Inflammatory macrophage (primary cell): ENCODE measurements at places on chromosomes 1 and 21.

GRCh38 chr1:239861985-239862384, 229.7 kb upstream of the FMN2 start:
- DNase-seq = peak; percentile 76

DNA sequence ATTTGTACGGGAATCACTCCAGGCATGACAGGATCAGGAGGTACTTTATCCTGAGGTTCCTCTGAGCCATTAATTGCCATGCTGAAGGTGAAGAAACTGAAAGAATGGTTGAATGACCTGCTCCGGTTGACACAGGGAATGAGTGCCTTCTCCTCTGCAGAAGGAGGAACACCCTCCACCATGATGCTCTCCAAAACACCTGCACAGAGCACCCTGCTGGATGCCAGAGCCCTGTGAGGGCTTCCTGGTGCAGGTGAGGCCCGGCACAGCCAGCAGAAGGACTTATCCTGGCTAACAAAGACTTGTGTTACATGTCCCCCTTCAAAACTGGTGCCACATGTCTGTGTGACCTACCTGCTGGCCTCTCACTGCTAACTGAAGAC, 14.3 kb upstream of the LBR start:
- no peak for DNase-seq

DNA sequence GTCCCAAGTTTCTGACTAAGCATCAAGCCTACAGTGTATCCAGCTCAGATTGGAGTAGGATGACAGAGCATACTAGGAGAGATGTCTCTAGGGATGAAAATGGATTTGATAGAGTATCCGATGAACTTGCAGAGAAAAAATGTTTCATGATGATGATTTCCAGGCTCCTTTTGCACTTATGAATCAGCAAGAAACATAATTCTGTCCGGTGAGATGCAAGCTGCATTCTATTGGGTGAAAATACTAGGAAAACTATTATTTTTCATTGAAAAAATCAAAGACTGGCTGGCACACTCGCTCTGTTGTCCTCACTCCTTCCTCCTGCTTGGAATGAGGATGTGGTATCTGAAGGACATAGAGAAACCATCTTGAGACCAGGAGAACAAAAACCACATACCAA, 35.4 kb upstream of the RAB3GAP2 start:
- DNase-seq = no peak

GRCh38 chr1:7954683-7955082, 6.8 kb upstream of the PARK7 start:
- DNase-seq = no peak

DNA sequence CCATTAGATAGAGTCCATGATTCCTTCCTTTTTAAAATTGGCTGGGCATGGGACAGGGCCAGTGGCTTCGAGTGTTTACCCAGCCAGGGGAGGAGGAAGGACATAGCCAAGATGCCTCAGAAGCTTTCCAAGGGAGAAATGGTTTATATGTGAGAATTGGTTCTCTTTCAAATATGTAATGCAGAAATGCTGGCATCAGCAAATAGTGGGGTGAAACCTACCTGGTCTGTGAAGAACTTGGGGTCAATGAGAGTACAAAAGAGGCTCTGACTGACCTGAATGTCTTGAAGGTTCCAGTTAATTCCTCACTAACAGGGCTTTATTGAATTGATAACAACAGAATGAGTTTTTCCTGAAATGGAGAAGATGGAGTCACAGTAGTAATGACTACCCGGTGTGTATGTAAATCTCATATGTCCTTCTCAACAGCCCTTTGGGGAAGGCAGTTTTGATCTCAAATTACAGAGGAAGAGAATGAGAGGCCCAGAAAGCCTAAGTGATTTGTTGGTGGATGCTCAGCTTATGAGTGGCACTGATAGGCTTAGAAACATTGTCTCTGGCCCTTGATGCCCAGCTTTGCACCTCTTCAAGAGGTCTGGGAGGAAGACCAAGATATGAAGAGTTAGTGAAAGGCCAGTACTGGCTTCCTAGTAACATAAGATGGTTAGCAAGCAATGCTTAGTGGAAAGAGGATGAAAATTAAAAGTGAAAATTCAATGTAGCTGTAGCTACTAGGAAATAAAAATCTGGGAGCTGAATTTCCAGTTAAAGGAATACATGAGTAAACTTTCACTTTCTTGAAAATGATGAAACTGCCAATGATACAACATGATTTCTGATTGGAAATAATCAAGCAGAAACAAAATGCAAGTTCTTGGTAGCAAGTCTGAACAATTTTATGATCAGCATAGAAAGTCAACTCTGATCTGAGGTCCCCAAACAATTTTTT, 2.7 kb downstream of the ATF3 start:
- DNase-seq = no peak

- no peak for DNase-seq
These were observed 3.4 kb upstream of the CHI3L1 start for GRCh38 chr1:203189951-203190352.

GRCh38 chr1:9838946-9839345, 15.2 kb upstream of the CLSTN1 start:
- DNase-seq = no peak

DNA sequence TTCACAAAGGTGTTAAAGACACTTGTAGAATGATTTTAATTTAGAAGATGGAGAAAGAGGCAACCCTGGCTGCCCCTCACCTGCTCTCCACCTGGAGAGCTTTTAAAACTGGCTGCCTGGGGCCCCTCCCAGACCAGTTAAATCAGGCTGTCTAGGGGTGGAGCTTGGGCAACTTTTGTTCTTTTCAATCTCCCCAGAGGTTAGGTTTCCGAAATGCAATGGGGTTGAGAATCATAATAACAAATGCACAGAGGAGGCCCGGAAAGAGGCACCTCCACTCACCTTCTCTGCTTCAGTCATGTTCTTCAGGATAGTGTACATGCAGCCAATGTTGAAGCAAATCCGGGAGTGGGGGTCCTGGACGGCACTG, 400 bp downstream of the NCF2 start:
- DNase-seq = peak; percentile 60

DNA sequence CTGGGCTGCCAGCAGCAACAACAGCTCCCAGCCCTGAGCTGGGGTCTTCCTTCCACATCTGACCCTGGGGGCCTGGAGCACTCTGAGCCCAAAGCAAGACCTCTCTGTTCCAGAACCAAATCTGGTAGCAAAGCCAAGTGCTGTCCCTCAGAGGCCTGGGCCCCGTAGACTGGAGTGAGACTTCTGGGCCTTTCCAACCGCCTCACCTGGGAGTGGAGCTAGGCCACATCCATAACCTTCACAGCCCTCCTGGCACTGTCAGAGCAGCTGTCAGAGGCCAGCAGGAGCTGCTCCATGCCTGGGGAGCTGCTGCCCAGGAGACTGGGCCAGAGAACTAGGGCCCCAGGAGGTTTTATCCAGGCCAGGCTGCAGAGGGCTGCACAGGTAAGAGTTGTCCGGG, 15.4 kb upstream of the SLC5A9 start:
- DNase-seq = no peak

GRCh38 chr1:167532375-167532774, 14.0 kb upstream of the CD247 start:
- no peak for DNase-seq

- no peak for DNase-seq
These were observed 1240.7 kb downstream of the BRINP3 start for GRCh38 chr1:189237008-189237407.

DNA sequence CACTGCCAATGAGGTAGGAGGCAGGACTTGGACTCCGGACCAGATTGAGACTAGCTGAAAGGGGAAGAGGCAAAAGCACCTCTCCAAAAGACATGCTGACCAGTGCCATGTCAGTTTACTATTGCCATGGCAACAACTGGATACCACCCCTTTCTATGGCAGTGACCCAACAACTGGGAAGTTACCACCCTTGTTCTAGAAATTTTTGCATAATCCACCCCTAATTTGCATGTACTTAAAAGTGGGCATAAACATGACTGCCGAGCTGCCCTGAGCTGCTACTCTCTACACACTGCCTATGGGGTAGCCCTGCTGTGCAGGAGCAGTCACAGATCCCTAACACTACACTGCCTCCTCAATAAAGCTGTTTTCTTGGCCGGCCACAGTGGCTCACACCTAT, 19.0 kb upstream of the SLC6A9 start:
- DNase-seq = no peak

DNA sequence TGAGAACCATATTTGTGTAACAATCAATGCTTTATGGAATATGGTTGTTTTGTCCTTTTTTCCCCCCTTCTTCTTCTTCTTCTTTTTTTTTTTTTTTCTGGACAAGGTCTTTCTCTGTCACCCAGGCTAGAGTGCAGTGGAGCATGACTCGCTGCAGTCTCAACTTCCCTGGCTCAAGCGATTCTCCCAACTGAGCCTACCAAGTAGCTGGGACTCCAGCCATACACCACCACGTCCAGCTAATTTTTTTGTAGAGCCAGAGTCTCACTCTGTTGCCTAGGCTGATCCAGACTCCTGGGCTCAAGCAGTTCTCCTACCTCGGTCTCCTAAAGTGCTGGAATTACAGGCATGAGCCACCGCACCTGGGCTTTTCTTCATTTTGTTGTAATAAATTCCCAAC, 86.7 kb downstream of the FMN2 start:
- DNase-seq = no peak

GRCh38 chr1:22791831-22792347, 81.2 kb downstream of the EPHB2 start:
- DNase-seq = no peak

GRCh38 chr1:53288002-53288789, 39.7 kb downstream of the LRP8 start:
- no peak for DNase-seq

GRCh38 chr1:218499011-218499691, 154.0 kb downstream of the TGFB2 start:
- peak; percentile 42 for DNase-seq

- peak; percentile 57 for DNase-seq
These were observed 109.9 kb downstream of the KIAA0319L start for GRCh38 chr1:35447278-35447677.

- DNase-seq = peak; percentile 72
These were observed 23.5 kb downstream of the F11R start for GRCh38 chr1:160997323-160998038.

DNA sequence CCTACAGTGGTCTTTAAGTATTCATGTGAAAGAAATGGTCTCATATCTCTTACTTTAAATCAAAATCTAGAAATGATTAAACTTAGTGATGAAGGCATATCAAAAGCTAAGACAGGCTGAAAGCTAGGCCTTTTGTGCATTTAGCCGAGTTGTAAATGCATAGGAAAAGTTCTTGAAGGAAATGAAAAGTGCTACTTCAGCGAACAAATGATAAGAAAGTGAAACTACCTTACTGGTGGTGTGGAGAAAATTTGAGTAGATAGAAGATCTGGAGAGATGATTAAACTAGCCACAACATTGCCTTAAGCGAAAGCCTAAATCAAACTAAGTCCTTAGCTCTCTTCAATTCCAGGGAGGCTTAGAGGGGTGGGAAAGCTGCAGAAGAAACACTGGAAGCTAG, 147.6 kb downstream of the DSCAM start:
- DNase-seq = no peak

DNA sequence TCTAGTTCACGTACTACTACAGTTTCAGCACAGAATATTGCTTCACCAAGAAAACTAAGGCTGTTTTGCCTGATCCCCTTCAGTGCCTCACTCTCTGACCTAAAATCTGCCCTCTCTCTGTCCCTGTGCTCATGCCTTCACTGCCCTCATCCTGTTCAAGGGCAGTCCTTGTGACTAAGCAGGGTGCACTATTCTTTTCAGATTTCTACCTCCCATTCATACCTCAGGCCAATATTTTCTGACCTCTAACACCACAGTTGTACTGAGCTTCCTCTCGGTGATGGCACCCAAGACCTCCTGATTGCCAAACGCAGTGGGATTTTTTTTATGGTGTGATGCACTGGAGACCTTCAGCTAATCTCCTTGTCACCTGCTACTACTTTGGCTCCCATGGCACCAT, 57.7 kb upstream of the GADD45A start:
- no peak for DNase-seq

- no peak for DNase-seq
These were observed 218.3 kb upstream of the HOOK1 start for GRCh38 chr1:59596432-59596831.

DNA sequence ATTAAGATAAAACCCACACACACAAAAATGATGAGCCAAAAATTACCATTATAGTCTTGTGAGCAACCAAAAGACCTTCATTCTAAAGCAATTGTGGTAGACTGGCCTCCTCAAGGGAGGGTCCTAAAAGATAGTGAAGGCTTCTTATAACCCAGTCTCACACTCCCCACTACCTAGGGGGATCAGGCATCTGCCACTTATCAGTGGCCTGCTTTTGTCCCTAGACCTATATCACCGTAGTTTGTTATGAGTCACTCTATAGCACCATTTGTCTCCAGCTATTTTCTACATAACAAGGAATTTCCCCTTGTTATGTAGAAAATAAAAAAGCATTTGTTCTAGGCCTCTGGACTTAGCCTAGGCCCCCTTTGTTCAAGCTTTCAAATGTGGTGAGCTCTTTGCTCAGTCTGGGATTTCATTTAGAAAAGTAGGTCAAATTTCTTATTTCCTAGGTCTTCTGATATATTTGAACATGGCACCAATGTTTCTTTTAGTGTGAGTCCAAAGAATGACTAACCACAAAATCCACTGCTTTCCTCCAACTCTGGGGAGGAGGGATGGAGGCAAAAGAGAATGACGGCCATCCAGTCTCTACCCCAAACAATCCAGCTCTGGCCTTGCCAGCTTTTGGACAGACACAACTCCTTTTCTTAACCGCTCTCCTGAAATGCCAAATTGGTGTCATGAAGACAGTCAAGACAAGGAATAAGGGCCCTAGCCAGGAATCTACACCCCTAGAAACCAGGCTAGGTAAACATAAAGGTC, 8.9 kb downstream of the ADAR start:
- DNase-seq = no peak

- no peak for DNase-seq
These were observed 1.3 kb downstream of the SLC41A1 start for GRCh38 chr1:205811660-205812059.

DNA sequence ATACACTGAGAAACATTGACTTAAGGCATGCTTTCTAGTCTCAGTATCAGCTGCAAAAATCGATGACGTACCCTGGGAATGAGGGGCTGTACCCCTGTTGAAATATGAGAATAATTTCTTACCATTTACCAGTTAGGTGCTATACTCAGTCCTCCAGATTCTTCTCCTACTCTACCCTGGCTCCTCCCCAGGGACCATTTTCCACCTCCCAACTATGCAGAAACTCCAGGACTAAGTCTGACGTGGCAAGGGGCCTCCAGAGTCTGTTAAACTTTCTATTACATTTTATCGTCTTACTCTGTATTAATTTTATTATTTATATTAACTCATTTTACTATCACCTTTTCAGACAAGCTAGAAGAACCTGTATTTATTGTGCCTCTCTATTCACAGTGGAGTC, 124.3 kb downstream of the CYYR1 start:
- no peak for DNase-seq

DNA sequence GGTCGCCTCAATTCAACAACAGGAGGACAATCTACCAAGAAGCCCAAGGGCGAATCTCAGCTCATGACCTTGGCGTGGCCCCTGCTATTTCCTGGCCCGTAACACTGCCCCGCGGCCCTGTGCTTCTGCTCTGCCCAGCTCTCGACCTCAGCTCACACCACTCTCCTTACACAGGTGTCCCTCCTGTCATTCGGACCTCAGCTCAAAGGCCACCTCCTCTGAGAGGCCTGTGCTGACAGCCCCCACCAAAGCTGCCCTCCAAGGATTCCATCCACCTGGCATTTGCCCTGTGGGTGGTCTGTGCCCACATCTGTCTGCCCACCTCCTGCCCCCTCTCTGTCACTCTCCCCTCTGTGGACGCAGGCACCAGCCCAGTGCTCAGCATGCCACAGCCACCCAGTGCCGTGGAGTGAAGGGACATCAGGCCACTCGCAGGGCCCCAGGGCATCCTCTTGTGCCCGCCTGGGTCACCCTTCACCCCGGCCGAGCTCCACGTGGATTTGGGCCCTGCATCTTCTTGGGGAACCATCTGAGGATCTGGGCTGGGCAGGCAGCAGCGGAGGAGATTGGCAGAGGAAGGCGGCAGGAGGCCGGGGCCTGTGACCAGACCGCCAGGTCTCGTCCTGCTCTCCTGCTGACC, 70.3 kb downstream of the DHRS3 start:
- DNase-seq = no peak
